ENCODE measurements at places on chromosomes 3 and 15.

DNA sequence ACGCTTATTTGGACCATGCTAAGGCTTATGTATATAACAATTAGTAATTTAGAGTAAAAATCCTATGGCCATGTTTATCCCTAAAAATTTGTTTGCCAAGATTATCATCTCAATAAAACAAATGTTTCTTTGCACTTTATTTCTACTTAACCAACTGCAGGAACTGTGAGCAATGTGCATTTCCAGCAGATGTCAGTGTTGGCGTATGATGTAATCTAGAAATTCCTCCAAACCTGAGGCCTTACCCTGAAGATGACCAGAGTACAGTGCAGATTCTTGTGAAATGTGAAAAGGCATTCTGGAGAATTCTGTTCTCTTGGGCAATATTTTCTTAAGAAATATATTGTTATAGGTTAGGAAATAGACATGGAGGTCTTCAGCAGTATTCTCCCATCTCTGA is 205.9 kb downstream of the MBNL1 start:
- peak; percentile 61 for DNase-seq

DNA sequence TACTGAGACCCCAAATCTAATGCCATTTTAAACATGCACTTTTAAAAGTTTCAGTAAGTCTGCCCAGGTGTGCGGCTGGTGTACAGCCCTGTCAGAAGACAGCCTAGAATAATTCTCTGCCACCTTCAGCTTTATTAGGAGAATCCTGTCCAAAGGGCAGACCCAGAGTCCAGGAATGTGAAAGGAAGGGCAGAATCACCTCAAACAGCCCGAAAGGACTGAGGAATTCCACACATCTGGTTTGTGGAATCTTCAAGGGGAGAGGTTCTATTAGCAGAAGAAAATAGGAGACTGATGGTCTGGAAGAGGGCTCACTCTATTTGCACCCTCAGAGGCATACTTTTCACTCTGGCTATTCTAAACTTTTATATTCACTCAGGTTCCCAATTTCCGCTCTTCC is 46.6 kb downstream of the TYRO3 start:
- no peak for DNase-seq

DNA sequence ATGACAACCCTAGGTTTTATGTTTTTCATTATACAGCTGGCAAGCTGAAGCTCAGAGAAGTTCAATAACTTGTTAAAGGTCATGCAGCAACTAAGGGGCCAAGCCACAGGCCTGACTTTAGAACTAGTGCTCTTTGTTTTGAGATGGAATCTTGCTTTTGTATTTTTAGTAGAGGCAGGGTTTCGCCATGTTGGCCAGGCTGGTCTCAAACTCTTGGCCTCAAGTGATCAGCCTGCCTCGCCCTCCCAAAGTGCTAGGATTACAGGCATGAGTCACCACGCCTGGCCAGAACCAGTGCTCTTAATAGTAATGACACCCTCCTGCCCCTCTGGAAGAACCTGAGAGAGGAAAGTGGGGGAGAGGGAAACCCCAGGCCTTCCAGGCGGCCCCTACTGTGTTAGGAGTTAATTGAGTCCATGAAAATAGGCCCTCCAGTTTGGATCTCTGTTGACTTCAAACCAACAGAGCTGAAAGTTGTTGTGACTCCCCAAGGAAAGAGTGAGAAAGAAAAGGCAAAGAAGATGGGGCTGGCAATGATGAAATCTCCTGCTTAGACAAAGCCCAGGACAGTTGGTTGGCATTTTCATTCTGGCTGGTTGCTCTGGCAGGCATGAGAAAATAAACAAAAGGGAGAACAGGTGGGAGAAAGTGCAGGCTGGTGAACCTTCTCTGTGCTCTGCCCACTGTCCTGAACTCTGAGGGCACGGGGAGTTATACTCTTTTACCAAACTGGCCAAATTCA is 3.6 kb upstream of the PRRT3 start:
- DNase-seq = no peak

- DNase-seq = peak; percentile 74
Observed at GRCh38 chr3:99780749-99781148, 36.9 kb upstream of the CMSS1 start.

GRCh38 chr3:67034371-67034770 is 36.3 kb downstream of the KBTBD8 start:
- no peak for DNase-seq

DNA sequence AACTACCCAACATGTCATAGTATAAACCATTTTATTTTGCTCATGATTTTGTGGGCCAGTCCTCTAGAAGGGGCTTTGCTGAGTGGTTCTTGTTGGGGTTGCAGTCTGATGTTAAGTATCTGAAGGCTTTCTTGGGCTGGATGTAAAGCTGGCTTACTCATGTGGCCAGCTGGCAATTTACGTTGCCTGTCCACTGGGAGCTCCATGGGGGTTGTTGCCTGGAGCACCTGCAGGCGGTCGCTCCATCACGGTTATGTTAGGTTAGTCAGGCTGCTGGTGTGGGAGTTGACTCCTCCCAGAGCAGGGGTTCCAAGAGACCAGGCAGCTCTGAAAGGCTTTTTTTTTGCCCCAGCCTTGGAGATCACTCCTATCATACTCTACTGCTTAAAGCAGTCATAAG is 98.1 kb downstream of the NR1D2 start:
- no peak for DNase-seq

- no peak for DNase-seq
Observed at GRCh38 chr3:182708810-182709209, 84.5 kb upstream of the ATP11B start.

- DNase-seq = peak; percentile 55
Observed at GRCh38 chr3:110711851-110712516, 359.6 kb upstream of the NECTIN3 start.

GRCh38 chr3:171363202-171363601 is 97.0 kb downstream of the TNIK start:
- DNase-seq = no peak

DNA sequence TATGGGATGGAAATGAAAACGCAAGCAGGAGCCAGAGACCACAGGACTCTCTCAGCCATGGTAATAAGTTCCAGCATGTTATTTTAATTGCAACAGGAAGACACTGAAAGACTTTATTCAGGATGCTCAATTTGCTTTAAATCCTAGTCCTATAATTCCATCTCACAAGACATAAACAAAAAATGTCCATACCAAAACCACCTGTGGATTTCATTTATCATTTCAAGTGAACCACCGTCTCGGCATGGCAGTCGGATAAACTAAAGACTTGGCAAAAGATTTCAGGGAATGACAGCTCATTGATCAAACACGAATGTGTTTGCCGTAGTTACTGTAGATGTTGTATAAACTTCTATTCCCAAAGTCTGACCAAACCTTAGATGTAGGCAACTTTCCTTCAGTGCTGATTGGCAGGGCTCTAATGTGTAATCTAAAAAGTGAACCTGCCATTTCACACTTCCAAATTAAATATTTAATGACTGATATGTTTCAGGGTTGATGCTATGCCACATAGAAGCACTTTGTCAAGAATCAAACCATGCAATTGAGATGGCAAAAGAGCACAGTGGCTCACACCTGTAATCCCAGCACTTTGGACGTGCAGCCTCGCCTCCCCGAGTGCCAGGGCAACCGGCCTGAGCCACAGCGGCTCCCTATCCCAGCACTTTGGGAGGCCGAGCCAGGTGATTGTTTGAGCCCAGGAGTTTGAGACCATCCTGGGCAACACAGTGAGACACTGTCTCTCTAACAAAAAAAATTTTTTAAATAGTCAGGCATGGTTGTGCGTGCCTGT is 331.7 kb downstream of the MAGI1 start:
- DNase-seq = peak; percentile 48

DNA sequence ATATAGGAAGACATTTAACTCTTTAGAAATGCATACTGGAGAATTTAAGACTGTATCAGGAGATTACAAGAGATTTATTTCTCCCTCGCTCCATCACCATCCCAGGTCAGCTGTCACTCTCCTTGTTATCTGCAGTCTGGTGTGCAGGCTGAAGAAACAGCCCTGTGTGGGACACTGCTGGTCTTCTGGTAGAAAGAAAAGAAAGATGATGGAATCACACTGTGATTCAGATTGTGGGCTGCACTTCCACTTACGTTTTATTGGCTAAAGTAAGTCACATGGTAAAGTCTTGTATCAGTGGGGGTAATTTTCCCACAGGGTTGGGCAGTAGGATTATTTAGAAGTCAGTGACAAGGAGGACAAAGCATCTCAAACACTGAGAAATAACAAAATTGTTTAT is 18.1 kb upstream of the ATP1B3 start:
- no peak for DNase-seq

- no peak for DNase-seq
Observed at GRCh38 chr3:9779075-9779593, 9.4 kb upstream of the CAMK1 start.

- DNase-seq = no peak
Observed at GRCh38 chr3:172752651-172753050, 2.1 kb downstream of the ECT2 start.

- DNase-seq = peak; percentile 34
Observed at GRCh38 chr3:64972793-64973192, 285.0 kb upstream of the ADAMTS9 start.

- peak; percentile 95 for DNase-seq
Observed at GRCh38 chr3:184568924-184569829, 7.6 kb downstream of the EPHB3 start.

DNA sequence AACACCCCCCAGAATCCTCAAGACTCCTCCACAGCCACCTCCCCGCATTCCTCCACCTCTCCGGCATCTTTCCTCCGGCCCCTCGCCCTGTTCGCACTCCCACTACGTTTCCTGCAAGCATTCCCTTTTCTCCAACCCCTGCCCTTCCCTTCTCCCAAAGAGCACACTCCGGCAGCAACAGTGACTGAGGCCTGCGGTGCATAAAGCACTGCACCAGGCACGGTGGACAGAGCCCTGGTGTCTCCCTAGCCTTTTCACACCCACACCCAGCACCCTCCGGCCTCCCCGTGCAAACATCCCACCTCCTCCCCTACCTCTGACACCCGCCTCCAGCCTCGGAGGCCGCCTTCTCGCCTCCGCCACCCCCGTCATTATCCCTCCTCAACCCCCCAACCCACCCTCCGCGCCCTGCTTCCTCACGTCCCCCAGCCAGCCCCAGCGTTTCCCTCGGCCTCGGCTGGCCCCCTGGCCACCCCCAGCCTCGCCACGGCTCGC is 577 bp downstream of the ZNF148 start:
- DNase-seq = no peak

- DNase-seq = peak; percentile 45
Observed at GRCh38 chr3:81816473-81817250, 55.2 kb upstream of the GBE1 start.

DNA sequence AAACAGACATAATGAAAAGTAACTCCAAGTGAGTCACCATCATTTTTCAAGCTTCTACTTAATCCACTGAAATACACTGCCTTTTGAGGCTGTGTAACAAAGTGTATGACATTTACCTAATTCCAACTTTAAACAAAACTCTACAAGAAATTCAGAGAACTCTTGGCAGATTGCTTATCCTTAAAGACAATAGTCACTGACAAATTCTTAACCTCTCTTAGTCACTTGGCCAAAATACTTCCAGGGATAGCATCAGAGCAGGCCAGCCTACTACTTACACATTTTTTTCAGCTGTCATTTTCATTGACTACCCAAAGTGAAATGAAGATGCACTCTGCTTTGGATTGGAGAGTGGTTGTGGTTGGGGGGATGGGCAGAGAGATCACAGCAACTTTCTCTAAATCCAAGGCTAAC is 3.6 kb downstream of the WWTR1 start:
- no peak for DNase-seq

- DNase-seq = no peak
Observed at GRCh38 chr15:23793191-23793680, 106.1 kb upstream of the NDN start.

- DNase-seq = peak; percentile 39
Observed at GRCh38 chr3:65439641-65440284, 599.0 kb downstream of the MAGI1 start.

DNA sequence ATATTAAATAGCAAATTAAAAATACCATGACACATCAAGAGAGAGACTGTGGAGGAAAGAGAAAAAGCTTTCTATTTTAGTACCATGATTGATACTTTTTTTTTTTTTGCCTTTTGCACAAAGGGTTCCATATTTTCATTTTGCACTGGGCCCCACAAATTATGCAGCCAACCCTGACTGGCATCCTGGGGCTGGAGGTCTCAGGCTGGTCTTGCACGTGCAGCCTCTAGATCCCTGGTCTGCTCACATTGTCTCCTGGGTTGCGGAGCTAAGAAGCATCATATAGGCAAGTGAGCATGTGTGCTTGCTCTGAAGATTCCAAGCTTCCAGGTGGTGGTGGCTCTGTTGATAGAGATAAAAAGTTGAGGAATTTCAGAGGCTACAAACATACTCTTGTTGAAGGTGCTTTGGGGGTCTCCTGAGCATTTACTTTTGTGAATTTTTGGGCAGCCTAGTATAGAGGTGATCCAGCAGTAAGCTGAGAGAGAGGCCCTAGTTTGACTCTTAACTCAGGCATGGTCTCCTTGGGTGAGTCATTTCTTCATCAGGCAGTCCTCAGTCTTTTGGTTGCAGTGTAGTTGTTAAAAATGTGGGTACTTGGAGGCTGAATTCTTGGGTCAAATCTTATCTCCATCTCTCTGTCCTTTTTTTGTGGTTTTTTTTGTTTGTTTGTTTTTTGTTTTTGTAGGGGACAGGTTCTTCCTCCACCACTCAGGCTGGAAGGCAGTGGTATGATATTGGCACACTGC is 31.3 kb downstream of the SMAD3 start:
- no peak for DNase-seq

- DNase-seq = no peak
Observed at GRCh38 chr3:14016900-14017475, 107.7 kb downstream of the CHCHD4 start.

DNA sequence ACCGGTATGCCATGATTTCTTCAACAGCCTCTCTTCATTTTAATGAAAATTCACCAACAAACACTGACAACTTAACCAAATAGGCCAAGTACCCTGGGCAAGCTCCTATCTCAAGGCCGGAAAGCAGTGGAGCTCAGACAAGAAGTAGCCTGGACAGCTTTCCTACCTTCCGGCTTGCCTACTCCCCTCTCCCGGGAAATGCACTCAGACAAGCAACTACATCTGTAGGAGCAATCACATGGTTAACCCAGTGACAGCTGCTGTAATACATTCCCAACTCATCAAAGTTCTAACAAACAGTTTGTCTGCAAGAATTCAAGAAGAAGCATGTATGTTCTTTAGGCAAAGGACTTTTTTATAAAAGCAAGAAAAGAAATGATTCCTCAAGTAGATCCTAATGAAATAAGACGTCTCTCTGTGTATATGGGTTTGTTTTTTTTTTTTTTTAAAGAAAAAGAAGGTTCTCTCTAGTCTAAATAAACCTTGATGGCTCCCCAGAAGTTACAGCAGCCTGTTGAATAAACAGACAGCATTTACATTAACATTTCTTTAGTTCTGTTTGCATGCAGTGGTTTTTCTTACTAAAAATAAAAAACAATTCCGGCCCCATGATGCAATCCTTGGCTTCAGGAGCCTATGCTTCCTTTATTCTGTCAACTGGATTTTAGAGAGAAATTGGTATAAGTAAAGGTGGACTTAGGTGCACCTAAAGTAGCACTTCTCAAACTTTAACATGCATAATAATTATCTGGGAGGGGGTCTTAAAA is 278.7 kb downstream of the NEK10 start:
- DNase-seq = no peak

GRCh38 chr3:131797776-131798175 is 237.0 kb downstream of the CPNE4 start:
- no peak for DNase-seq

Measured in astrocyte of the cerebellum (primary cell).